ENCODE measurements at places on chromosomes 7 and 10.

DNA sequence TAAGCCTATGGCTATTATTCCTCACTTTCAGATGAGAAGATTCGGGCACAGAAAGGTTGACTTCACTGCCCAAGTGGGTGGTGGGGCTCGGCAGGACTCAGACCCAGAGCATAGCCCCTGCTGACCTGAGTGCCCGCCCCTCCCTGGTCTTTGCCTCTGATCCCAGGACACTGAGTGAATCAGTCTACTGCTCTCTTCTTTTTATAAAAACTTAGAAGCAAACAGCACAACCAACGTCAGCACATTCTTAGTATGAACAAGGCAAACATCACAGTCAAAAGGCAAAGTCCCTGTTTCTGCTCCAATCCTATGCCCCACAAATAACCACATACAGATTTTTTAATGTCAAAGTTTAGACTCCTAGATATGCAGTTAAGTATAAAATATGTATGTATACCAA, 237.8 kb downstream of the ZMYND11 start:
- no peak for DNase-seq

DNA sequence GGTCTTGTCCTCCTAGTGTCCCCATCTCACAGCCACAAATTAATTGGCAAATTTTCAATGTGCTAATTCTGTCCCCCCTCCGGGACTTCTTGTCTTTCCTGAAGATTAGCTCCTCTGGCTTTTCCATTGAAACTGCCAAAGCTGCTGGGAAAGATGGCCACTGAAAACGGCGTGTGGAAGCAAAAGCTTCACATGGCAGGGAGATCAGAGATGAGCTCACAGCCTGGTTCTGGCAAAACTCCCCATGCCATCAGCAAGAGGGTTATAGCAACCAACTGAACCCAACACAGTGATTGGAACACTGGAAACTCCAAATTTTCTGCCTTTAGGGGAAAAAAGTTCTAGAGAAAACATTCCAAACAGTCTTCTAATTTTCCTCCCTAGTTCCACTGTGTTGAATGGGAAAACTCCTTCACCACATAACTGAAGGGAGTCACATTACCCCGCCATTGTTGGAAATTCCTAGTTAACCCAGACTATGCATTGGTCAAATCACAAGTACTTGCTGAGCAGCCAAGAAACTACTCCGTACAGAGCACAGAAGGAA, 37.0 kb downstream of the NRAP start:
- no peak for DNase-seq

GRCh38 chr7:44767912-44768627, 19.4 kb downstream of the ZMIZ2 start:
- DNase-seq = no peak

GRCh38 chr10:119687192-119688032, 36.2 kb downstream of the BAG3 start:
- DNase-seq = no peak

DNA sequence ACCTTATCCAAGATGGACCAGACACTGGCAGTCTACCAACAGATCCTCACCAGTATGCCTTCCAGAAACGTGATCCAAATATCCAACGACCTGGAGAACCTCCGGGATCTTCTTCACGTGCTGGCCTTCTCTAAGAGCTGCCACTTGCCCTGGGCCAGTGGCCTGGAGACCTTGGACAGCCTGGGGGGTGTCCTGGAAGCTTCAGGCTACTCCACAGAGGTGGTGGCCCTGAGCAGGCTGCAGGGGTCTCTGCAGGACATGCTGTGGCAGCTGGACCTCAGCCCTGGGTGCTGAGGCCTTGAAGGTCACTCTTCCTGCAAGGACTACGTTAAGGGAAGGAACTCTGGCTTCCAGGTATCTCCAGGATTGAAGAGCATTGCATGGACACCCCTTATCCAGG, 13.4 kb downstream of the LEP start:
- DNase-seq = no peak

GRCh38 chr7:100428199-100428966, at the start of gene ZCWPW1:
TSS of gene ZCWPW1 (minus strand) at chr7:100428703. CDS start at chr7:100420649, 8,054 bp downstream.
- DNase-seq = peak; percentile 95

DNA sequence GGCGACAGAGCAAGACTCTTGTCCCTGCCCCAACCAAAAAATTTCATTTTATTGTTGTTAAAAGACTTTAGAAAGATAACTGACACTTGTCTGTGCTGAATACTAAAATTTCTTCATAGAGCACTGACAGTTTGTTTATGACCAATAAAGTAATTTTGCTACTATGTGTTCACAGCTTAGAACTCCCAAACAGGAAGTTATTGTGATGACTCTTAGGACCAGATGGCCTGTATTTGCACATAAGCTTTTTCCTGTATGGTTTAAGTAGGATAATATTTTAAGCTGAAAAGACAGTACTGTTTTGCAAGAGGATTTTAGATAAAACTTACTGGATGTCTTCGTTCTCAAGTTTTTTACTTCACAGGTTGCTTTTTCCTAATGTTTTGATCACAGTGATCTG, 80.7 kb downstream of the MMRN2 start:
- no peak for DNase-seq

Measured in NCI-H526 (cell line).